Stimulated activated CD4-positive, alpha-beta T cell treated with anti-CD3 and anti-CD28 coated beads, Interleukin-4, amount 100 ng/mL, for 1 hour (primary cell): ENCODE measurements at places on chromosomes 16 and 17.

- no peak for DNase-seq
Observed at GRCh38 chr17:36932694-36933511, 4.4 kb upstream of the LHX1 start.

- DNase-seq: no peak
Observed at GRCh38 chr17:44155488-44155887, 13.8 kb downstream of the HROB start.

DNA sequence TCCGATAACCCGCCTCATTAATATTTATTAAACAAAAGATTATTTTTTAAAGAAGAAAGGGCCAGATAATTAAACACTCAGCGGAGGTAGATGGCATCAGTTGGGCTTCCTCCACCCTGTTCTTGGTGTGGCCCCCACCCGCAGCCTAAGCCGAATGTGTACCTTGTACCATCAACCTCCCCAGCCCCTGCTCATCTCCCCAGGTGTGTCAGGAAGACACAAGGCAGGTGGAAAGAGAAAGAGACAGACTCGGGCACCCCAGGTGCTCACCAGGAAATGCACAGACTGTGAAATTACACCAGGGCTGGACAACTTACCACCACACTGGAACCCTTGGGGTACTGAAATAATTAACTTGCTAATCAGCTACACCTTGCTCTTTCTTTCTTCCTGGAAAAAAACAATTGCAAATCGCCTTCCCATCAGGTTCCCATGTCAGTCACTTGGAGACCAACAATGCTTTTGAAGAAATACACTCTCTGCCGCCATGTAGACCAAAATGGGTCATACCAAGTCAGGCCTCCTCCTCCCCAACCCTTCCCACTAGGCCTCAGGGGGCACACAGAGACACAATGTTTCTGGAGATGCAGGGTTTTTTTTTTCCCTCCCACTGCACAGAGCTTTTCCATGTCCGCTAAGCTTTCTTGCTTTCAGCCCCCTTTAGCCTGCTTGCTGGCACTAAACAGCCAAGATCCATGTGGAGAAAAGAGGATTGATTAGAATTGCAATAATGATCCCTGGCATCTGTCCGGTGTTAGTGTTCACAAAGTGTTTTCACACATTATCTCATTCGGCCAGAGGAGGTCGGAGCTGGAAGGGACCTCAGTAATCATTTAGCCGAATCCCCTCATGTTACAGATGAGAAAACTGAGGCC is 8.6 kb upstream of the LHX1 start:
- DNase-seq: no peak

- DNase-seq: no peak
Observed at GRCh38 chr16:30351001-30351441, 4.1 kb downstream of the CD2BP2 start.

- peak; percentile 7 for DNase-seq
Observed at GRCh38 chr17:48791128-48792032, 25.6 kb downstream of the TTLL6 start.

DNA sequence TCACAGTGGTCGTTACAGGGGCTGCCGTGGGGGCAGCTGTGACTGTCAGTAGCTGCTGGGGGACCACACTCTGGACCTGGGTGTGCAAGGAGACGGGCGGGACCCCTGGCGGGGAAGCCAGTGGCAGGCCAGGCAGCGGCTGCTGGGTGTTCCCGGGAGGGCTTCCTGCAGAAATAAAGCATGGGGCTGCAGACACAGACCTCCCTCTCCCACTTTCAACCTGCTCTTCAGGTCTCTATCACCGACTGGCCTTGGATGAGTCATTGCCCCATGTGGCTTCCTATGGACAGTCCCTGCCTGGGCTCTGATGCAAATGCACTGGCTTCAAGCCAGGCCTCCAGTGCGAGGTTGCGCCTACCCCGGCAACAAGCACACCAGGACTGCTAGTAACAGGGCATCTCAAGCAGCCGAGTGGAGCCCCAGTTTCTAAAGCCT is 17.2 kb downstream of the SREBF1 start:
- peak; percentile 68 for DNase-seq

- DNase-seq: no peak
Observed at GRCh38 chr17:41026715-41027471, at the start of gene KRTAP1-5. Gene KRTAP1-5 (minus strand): TSS chr17:41027208. CDS start chr17:41027155, 53 bp downstream.

DNA sequence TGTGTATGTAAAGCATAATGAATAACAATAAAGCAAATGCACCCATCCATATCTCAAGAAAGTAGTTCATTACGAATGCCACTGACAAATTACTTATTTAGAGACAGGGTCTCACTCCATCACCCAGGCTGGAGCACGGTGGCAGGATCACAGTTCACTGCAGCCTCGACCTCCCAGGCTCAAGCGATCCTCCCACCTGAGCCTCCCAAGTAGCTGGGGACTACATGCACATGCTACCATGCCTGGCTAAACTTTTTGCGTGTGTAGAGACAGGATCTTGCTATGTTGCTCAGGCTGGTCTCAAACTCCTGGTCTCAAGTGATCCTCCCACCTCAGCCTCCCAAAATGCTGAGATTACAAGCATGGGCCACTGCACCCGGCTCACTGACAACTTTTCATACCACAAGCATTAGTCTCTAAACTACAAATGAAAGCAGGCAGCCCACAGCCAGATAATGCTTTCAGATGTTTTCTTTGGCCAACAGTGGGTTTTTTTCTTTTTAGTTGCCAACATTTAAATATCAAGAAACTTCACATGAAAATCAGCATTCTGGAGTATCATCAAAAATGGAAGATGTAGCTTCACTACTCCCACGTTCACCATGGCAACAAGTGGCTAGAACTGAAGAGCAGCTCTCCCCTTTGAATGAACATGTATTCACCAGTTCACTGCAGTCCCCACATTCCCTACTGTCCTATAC is 7.7 kb downstream of the ARHGAP17 start:
- DNase-seq: no peak
